Activated T-cell treated with anti-CD3 and anti-CD28 coated beads, Interleukin-2, amount 50 U/mL, for 48 hours (primary cell): ENCODE measurements at places on chromosomes 13 and 19.
A peak's percentile ranks its signal among the peaks of the same experiment; 100 is the strongest.

- DNase-seq = peak; percentile 77
Measured at GRCh38 chr13:99214232-99214631, 13.6 kb downstream of the UBAC2 start.

- no peak for DNase-seq
Measured at GRCh38 chr13:41603917-41604316, 146.6 kb downstream of the RGCC start.

DNA sequence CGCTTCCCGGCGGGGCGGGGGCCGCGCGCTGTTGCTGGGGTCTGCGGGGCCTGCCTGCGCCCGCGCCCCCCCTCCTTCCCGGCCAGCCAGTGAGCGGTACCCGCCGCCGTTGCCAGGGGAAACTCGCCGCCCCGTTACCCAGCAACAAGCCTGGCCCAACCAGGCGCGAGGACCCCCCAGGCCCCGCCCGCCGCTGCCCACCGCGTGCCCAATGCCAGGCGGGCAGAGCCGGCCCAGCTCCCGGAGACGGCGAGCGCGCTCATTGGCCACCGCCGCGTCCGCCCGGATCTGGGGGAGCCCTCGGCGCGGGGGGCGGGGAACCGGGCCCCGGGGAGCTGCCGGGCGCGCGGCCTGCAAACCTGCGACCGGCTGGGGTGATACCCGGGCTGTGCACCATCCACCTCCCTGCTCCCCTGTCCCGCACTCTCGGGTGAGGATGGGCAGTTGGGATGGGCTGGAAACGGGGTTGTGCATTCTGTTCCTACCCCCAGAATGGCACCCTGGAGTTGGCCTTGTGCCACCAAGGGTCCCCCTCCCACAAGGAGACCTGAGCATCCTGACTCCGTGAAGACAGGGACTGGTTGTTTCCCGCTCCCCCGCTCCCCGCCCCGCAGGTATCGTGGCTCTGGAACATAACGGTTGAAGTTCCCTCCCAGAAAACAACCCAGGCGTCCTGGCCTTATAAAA lies 8.8 kb upstream of the BBC3 start:
- peak; percentile 45 for DNase-seq

DNA sequence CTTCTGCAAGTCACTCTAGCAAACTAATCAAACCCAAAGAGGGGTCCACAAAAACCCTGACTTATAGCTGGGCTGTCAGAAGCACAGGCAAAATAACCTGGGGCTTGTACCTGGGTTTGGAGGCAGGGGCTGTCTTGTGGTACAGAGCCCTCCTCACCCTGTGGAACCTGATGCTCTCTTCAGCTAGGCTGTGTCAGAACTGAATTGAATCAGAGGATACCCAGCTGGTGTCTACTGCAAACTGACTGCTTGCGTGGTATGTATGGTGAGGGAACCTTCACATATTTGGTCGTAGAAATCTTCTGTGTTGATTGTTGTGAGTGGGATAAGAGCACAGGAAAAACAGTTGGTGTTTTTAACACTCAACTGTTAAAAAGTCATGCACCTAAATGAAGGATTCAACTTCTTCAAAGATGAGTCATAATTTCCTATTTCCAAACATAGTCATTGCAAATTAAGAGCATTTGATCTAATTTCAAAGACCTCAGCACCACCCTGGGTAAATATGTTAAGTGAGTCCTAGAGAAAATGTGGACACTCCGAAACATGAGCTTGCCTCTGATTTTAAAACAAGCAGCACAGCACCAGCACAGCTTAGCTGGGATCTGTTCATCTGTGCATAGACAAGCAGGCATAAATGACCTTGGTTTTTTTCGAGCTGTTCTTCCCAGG lies 840.2 kb downstream of the UQCRFS1 start:
- no peak for DNase-seq

DNA sequence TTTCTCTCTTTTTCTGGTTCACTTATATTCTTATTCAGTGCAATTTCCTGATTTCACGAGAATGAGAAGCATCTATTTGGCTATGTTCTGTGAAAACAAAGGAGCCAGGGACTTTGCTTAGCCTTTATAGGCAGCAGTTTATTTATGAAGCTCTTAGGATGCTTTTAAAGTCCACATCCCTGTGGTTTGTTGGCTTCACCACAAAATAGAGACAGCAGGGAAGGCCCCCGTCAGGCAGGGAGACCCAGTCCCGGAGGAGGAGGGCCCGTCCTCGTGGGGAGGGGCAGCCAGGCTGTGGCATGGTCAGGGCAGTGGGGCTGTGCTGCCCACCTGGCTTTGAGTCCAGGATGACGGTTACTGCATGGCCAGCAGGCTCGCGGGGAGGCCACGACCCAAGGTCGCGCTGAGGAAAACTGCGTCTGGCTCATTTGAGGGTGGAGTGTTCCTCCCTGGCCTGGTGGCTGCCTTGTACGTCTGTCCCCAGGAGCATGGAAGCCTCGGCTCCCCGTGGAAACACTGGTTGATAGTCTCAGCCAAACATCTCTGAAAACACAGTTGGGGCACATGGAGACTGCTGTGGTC lies 92.7 kb downstream of the ATP11A start:
- no peak for DNase-seq

- no peak for DNase-seq
Measured at GRCh38 chr13:74444864-74445479, 310.8 kb upstream of the KLF12 start.

DNA sequence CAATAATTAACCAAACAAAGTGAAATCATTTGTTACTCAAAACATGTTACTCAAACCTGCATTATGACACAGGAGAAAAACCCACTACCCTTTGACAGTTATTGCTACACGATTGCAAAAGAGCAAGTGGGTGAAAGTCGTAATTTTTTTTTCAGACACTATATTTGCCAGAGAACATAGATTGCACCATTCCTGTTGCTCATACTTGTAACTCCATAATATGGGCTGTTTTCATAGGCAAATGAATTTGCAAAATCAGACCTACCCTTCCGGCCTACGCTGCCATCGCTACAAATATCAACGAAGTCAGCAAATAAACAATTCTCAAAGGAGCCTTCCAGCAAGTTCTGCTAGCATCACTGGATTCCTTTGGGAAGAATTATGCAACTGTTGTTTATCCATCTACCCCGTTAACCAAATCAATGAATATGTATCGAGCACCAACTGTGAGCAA lies 396.5 kb downstream of the IRS2 start:
- DNase-seq = no peak

GRCh38 chr19:38290631-38291147 lies 13.4 kb upstream of the C19orf33 start:
- DNase-seq = no peak

DNA sequence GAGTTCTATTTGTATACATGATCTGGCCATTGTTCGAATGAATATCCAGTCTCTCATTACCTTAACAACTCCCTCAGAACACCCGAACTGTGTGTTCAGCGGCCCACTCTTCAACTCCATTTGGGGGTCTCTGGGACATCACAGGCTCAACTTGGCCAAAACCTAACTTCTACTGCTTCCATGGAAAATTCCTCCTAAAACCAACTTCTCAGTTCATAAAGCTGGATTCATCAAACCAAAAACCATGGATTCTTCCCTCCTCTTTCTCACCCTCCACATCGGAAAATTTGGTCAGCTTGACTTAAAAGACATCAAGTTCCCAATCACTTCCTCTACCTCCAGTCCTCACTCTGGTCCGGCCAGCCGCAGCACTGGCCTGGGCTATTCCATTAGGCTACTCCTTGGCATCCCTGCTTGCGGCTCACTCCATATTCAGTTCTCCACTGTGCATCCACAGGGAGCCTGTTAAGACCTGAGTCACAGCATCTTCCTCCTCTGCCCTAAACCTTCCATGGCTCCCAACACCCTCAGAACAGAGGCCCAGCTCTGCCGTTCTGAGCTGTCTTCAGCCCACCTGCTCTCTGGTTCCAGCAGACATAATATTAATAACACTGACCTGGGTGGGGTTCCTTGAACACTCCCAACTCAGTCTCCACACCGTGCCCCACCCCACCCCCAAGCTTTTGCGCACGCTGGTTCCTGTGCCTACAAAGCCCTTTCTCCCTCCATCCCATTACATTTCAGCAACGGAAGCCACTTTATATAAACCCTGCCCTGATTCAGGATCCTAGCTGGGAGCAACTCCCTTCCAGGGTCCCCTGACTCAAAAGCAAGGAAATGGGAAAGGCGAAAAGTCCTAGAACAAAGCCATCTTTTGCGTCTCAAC lies 1.1 kb downstream of the ZNF792 start:
- peak; percentile 41 for DNase-seq

- no peak for DNase-seq
Measured at GRCh38 chr19:4375164-4376027, 25.0 kb downstream of the SH3GL1 start.

DNA sequence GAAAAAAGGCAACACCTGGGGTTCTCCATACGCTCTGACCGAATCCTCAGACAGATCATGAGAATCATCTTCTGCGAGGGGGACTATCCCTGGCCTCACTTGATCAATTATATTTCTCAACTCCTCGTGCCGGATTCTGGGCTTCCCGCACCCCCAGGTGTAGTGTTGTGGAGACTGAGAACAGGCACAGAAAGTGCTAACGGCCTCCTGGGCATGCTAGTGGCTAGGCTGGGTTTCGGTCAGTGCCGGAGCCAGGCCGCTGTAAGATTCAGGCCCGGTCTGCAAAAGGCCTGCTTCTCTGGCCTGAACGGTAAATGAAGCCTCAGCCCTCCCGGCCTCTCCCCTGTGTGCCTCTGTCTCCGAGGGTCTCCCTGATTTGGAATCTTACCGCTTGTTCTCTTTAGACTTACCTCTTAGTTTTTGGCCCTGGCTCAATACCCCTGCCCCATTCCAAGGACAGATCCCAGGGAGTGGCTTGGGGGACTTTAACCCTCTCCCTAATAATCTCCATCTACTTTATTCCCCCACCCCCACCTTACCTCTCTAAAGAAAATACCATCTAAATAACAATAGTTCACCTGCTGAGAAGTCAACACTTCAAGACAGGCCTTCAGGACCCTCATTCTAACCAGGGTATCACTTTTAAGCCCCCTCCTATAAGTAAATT lies 79.0 kb upstream of the MEDAG start:
- no peak for DNase-seq

GRCh38 chr19:18601875-18602274 lies 4.7 kb downstream of the CRLF1 start:
- DNase-seq = no peak

DNA sequence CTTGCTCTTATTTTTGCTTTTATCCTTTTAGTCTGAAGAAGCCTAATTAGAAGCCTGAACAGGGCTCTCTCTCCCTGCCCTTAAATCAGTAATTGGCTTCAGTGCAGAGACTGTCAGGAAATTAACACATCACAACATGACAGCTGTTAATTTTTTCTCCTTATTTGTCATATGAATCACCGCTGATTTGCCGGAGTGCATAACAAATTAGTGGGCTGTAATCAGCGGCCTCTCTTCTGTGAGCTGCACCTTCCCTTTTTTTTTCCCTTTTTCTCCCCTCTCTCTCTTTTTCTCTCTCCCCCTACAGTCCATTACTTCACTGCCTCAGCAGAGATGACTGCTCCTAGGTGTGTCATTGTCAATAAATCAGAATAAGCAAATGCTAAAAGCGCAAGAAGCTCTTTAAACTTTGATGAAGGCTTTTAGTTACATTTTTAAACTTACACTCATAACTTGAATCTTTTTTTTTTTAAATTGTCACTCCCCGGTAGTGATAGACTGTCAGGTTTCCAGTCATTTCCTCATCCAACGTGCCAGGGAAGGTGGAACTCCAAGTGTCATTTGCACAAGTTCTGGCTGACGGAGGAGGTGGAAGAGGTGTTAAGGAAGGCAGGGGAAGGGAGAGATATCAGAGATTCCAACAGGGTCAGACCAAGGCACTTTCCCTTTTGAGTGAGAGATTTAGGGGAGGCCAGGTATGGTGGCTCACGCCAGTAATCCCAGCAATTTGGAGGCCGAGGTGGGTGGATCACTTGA lies 197.1 kb upstream of the TSHZ3 start:
- DNase-seq = no peak

DNA sequence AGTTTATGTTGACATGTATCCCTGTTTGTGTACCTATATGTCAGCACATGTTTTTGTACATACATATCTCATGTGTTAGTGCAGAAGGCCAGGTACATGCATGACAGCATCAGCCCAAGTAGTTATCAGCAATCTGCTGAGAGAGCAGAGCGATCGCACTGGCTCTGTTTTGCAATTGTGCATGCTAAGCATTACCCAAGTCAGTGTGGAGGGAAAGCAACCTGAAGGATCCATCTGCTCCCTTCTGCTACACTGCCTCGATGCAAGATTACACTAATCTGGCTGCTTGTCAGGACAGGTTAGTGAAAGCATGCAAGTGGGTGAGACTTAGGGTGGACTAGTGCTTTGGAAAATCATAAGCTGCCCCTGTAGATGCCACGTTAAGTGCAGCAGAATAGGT lies 211.8 kb downstream of the PCCA start:
- DNase-seq = no peak

DNA sequence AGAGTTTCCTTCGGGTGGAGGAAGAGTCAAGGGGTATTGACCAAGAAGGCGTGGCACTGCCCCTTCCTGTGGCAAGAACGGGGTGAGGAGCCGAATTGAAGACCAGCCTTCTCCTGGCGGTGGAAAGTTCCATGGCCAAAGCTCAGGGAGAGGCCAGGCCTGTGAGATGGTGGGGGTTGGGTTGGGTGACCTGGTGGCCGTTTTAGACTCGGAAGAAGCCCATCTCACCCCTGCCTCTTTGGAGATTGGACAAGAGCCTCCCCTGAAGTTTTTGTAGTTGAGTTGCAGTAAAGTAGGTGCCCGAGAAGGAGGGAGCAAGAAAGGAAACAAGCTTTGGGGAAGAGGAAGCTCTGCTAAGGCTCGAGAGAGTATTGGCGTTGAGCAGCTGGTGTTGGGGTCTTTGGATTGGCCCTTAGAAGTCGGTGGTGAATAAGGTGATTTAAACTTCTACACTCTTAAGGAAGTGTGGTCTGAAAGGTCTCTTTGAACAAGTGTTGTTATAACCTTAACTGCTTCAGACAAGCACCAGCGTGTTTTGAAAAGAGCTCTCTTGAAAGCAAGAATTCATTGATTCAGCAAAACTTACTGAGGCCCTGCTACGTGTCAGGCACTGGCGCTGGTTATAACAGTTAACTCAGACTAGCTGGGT lies 964 bp downstream of the SPINT2 start:
- peak; percentile 32 for DNase-seq

DNA sequence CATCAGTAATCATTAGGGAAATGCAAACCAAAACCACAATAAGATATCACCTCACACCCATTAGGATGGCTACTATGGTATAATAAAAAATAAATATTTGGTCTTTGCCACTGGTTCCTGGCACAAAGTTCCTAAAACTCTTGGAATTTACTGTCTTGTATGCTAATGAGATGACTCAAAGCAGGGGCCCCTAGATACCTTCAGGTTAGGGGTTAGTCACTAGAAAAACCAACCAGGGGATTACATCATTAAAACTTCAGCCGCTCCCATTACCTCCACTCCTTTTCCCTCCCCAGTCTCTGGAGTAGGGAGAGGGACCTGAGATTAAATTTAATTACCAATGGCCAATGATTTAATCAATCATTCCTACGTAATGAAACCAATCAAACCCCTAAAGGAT lies 49.6 kb downstream of the THSD1 start:
- DNase-seq = no peak

DNA sequence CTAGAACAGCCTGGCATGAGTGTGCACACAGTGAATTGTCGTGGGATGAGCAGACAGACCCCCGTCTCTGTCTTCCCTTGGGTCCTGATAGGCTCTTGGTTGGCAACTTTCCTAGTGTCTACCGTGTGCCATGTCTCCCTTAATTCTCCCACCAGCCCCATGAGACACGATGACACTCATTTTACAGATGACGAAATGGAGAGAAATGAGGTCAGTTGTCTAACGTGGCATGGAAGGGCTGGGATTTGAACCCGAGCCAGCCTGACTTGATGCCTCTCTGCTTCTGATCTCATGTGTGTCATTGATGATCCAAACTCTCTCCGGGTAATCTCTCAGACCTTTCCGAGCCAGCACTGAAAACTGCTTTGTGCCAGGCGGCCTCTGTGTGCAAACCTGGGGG lies 8.4 kb upstream of the KLK14 start:
- DNase-seq = no peak

GRCh38 chr19:20279516-20279915 lies 112.5 kb downstream of the ZNF486 start:
- DNase-seq = no peak
